ENCODE measurements at places on chromosomes 2 and 18.

DNA sequence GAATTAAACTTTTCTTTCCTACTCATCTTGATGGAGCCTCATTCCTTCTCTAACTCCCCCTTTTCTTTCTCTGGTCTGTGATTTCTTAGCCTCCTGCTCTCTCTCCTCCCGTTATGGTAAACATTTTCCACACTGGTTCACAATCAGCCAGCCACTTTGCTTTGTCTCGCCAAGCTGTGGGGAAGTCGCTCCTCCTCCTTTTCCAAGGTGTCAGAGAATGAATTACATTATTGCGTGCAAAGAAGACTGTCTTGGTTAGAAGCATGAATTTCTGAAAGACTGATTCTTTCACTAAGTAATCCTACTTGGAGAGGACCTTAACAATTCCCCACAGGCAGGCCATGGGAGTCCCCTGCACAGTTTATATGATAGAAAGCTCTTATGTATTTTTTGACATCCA is 46.1 kb downstream of the RASGRP3 start:
- DNase-seq, result no peak

- no peak for DNase-seq
These were observed 3.1 kb downstream of the B3GNT7 start for GRCh38 chr2:231398585-231398984.

DNA sequence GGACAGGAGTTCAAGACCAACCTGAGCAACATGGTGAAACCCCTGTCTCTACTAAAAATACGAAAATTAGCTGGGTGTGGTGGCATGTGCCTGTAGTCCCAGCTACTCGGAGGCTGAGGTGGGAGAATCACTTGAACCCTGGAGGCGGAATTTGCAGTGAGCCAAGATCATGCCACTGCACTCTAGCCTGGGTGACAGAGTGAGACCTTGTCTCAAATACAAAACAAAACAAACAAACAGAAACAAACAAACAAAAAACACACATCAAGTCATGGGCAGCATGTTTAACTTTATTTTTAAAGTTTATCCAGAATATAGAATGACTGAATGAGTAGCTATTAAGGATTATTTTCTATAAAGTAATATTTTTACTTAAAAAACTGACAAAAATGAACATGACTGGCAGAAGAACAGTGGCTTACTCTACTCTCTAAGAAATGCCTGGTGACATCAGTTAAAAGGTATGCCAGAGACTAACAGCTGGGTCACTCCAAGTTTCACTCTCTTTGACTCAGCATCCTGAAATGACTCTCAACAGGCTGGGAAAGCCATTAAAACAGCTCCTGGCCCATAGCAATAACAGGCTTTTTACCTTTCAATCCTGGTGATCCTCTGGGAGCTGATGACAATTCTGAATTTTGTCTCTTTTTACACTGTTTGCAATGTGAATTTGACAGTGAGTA is 281.6 kb upstream of the STON1 start:
- DNase-seq, result no peak

DNA sequence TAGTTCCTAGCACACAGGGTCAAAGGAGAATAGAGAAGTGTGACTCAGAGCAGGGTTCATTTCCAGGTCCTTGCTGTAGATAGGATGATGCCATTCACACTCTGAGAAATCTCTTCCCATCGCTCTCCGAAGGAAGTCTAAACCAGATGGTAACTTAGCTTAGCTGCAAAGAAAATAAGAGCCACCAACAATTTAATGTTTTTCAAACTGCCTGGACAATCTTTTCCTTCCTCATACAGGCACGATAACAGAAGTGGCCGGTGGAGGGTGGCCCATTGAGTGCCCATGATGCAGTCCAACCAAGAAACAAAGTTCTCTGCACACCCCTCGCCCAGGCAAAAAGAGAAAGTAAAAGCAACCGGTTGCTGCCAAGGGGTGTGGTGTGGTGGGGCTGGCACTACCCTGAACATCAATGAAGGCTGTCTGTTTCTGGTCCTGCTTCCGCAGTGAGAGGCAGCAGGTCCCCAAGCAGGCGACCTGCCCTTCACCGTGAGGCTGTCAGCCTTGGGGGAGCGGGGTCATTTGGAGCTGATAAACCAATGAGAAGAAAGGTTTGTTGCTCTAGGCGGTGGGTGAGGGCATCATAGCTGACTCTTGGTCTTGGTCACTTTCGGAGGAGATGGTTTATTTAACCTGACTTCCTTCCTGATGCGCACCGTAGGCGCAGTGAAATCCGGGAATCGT is 105.6 kb upstream of the CD302 start:
- DNase-seq, result peak; percentile 59

DNA sequence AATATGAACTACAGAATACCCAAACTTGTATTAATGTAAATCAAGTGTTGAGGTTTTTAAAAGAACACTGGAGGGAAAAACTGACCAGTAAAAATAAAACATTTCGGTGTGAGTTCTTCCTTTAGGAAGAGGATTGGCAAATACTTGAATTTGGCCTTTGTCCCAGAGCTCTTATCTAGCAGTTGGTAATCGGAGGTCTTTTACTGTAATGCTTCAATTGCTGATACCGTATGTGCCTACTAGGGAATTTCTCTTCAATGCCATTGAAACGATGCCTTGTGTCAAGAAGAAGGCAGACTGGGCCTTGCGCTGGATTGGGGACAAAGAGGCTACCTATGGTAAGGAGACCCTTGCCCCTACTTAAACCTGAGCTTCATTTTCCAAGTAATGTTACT is 4.1 kb downstream of the RRM2 start:
- DNase-seq, result no peak
